ENCODE measurements at places on chromosomes 12 and 14.

DNA sequence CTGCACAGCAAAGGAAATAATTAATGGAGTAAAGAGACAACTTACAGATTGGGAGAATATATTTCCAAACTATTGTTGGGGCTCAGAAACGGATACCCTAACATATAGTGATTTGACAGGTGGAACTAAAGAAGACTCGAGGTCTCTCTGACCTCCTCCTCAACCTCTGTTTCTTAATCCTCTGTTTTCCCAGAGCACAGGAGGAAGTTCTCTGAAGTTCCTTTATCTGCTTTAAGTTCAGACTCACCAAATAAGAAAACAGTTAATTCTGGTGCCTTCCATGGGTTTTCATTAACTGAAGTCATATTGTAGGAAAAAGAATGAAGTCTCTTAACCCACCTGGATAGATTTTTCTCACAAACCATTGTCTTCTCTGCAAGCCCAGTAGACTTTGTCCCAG, 29.2 kb downstream of the CLEC2D start:
- DNase-seq, result no peak

GRCh38 chr14:74860899-74861733, 14.8 kb downstream of the PROX2 start:
- DNase-seq, result peak; percentile 92

DNA sequence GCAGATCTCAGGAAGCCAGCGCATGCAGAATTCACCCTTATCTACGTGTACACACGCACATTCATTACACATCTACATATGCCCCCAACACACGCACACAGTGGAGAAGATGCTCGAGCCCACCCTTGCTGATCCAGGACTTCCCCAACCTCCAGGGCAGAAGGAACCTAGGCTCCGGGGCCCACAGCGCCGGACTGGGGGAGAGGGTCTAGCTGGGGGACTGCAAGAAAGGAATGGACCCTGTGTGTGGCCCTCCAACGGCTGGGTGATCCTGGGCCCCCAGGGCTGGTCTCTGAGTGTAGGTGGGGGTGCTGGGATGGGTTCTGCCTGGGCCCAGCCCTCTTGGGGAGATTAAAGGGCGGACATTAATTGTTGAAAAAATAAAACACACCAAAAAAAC, 128.1 kb upstream of the C14orf180 start:
- no peak for DNase-seq

GRCh38 chr14:54652188-54652587, 85.3 kb downstream of the SAMD4A start:
- peak; percentile 97 for DNase-seq

DNA sequence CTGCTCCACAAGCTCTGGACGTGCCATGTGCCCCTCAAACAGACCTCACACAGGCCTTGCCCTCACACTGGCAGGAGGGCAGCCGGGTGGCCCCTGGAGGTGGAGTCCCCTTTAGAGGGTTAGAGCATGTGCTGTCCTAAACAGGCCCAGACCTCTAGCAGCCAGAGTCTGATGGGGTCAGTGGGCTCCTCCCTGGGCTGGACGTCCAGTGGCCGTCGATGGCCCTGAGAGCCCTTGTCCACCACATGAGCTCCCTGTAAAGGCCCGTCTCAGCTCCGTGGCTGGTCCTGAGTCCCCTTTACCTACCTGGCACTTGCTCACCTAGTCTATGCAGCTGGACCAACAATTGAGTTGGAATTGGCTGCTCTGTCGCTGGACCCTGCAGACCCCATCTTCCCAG, 3.8 kb downstream of the TMEM179 start:
- DNase-seq, result no peak

GRCh38 chr12:53994009-53994263, 6.0 kb upstream of the HOXC9 start:
- DNase-seq, result no peak

- DNase-seq, result no peak
Measured at GRCh38 chr14:65506801-65507200, 94.3 kb downstream of the FUT8 start.

GRCh38 chr12:79665212-79665887, 25.4 kb downstream of the PAWR start:
- no peak for DNase-seq

DNA sequence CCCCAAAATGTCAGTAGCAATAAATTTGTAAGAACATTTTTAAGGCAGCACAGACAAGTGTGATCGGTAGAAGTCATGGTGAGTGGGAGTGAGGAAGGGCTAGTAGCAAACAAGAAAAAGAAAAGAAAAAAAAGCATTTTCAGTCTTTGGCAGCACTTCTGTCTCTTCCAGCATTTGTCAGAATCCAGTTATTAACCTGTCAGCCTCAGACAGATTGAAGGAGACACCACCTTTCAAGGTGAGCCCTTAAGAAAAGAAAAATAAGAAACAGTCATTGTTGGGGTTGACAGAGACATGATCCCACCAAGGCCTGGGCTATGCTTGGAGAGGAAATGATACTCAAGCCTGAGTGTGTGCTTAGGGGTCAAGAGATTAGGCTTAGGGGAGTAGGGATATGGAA, 947.4 kb downstream of the NRXN3 start:
- DNase-seq, result no peak

DNA sequence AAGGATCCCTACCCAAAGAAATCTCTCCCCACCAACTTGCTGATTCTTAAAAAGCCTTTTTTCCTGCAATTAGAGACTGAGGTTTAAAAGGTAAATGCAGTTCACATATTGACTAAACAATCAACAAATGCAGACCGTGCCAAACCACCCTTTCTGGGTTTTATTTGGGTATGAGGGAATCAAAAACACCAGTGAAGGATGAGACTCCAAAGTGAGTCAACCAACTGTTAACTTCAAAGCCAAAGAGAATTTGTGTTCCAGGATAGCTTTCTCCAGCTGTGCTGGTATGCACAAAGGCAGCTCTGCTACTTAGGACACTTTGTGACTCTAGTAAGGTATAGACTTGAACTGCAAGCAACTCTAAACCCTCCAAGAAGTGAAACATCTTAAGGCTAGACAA, 39.4 kb downstream of the RPS29 start:
- no peak for DNase-seq

DNA sequence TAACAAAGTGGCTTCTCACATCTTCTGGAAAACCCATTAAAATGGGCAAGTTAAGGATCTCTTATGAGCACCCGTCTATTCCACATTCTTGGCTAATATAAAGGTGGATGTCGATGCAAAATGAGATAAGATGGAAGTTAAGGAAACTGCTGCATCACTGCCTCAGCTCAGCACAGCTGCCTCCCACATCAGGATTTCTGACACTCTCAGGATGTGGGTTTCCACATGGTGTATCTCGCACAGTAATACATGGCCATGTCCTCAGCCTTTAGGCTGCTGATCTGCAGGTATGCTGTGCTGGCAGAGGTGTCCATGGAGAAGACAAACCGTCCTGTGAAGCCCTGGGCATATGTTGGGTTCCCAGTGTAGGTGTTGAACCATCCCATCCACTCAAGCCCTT, 1348.0 kb downstream of the TMEM121 start:
- DNase-seq, result no peak

DNA sequence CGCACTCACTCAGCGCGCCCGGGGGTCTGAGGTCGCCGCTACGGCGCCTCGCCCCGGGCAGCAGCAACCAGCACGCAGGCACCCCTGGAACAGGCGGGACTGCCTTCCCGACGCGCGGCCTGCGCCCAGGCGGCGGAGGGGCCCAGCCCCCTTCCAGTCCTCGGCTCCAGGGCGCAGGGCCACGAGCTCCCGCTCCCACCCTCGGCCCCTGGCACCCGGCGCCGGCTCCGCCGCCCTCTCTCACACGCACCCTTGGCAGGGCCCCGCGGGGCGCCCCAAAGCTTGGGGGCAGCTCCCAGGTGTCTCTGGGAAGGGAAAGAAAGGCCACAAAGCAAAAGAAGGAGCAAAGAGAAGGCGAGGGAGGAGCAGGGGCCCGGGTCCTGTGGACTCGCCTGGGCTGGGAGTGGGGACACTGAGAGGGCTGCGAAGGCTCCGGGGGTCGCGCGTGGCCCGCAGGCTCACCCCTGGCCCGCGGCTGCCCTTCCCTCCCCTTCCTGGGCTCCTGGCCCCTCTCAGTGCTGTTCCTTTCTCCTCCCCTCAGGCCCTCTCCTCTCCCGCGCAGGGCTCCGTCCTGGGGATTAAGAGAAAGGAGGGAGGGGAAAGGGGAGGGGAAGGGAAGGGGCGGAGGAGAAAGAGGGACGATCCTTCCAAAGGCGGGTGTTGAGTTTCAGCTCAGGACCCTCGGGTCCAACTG, 907 bp upstream of the EFS start:
- DNase-seq, result peak; percentile 87

- DNase-seq, result no peak
Measured at GRCh38 chr14:101788016-101788635, 26.6 kb downstream of the PPP2R5C start.

GRCh38 chr12:50251619-50252252, 31.6 kb downstream of the LIMA1 start:
- no peak for DNase-seq

DNA sequence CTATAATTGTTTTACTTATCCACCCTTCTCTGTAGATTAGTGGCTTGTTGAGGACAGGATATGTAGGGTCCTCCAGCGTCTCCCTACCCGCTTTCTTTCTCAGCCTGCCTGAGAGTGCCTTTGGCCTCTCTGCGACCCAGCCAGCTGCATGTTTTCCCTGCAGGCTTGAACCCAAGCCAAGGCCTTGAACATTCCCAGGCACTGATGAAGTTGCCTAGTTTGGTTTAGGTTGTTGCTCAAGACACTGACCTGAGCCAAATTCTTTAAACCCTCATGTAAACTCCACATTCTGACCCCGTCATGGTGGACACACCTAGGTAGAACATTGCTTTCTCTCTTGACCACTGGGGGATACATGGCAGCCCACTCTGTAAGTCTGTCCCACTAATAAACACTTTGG, 33.4 kb upstream of the TXNRD1 start:
- peak; percentile 97 for DNase-seq

- DNase-seq, result no peak
Measured at GRCh38 chr12:47403681-47404080, 302.1 kb downstream of the RPAP3 start.

DNA sequence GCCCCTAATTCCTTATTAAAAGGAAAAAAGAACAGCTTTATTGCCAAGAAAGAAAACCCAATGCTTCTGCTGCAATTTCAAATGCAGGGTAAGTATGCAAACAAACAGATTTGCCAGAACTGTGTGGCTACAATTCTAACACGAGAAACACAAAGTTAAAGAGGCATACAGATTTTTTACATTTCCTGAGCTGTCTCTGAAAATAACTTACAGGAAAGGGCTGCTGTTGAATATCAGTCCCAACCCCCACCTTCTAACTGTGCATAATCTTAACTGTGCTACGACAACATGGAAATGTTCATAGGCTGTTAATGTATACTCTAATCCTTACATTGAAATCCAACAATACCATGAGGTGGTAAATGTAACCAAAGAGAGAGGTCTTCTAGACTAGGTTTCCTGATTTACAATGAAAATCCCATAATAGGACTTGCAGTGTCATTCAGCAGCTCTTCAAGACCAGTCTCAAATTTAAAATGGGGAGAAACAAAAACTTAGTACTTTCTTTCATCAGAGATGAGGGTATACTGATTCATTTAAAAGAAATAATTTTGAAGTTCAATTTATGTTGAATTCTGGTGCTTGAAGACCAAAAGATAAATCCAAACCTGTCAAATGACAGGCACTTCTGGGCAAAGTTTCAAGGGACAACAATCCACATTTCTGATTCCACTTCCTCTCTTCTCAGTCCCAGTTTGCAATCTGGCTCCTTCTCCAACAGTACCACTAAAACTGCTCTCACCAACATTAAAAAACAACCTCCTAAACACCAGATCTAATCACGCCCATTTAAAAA, 14.4 kb downstream of the FGD6 start:
- no peak for DNase-seq

DNA sequence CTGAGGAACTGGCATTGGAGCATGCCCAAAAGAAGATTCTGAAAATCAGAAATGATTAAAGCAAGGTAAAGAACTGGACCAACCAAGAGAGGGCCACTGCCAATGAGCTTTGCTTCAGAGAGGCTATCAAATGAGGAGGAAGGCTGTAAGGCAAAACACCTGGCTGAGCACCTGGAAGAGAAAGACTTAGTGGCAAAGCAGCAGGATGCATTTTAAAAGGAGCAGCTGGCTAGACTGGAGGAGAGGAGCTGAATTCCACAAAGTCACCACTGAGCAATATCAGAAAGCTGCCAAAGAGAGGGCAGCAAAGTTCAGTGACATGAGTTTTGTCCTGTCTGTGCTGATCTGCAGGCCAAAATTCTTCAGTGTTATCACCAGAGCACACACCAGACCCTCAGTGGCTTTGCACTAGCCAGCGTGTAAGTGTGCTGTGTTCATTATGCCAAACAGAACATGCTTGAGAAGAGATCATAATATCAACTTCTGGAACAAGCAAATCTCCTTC, 338.7 kb downstream of the TRHDE start:
- DNase-seq, result no peak

DNA sequence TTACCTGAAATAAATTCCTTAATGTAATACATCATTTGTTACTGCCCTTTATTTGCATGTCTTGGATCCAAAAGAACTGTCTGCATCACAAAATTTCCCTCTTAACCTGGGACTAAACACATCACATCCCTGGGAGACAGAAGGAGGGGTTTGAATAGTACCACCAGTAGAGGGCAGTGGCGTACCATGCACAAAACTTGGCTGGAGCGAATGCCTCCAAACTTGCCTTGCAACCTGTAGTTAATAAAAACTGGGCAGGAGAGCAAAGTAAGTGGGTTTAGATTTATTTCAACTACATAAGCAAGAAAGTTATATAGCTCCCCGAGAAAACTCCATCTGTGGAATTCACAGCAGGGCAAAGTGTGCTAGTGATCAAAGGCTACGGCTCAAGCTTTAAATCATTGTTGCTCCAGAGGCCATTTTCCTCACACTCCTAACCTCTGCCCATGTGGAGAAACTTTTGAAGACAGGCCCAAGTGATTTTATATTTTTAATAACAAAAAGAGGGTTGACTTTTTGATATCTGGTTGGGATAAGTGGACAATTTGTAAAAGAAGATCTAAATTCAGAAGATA, 1176.7 kb upstream of the SEL1L start:
- DNase-seq, result no peak

GRCh38 chr12:71041476-71041875, 116.3 kb downstream of the TSPAN8 start:
- no peak for DNase-seq

DNA sequence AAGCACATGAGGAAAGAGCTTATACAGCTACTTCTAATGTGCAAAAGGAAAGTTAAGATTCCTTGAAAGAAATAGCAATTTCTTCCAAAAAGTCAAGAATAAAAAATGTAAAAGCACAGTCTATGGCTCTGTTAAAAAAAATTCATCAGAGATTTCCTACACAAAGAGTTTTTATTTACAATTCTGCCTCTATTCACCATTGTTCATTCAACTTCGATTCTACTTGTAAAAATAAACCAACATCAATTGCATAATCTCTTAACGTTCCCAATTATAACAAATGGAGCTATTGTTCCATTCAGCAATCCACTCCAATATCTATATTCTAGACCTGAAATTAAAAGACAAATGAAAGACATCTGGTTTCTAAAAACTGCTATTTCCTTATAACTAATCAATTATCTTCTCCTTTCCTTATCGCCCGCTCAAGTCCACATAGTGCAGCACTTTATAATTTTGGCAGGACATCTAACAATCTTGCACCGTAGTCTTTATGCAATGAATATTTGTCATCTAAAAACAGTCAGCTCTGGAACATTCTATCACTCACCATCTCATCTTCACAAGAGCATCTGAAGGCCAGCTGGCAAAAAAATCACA, 6.2 kb downstream of the EIF2S3B start:
- no peak for DNase-seq

All from sigmoid colon (tissue), 7 donors.